ENCODE measurements at places on chromosomes 3 and 15.

DNA sequence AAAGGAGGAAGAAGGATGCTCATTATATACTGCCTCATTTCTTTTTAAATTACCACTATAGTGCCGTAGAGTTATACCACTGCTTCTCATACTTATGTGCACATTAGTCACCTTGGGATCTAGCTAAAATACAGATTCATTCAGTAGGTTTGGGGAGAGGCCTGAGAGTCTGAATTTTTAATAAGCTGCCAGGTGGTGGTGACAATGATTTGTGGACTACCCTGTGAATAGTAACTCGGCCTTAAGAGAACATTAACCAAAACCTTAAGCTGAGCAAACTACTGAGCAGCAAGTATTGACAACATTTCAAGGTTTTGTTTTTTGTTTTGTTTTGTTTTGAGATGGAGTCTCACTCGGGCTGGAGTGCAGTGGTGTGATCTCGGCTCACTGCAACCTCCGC is 19.8 kb downstream of the UBA5 start:
- DNase-seq: no peak

- DNase-seq: no peak
These were observed 771.1 kb upstream of the GRM7 start for GRCh38 chr3:6089780-6090179.

DNA sequence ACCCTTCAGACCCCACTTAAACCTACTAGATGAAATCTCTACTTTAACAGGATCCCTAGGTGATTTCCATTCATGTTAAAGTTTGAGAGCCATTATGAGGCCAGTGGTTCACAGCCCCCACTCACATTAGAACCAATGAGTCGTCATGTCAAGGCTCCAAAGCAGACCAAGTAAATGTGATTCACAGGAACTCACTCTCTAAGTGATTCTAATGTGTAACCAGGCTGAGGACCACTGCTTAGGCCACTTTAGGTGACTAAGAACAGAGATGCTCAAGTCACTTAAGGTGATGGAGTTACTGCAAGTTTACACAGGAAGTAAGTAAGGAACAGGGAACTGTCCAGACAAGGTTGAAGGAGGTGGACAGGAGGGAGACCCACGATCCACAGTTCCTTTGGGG is 7.7 kb downstream of the GALNT15 start:
- no peak for DNase-seq

GRCh38 chr3:38823186-38823585 is 7.2 kb upstream of the SCN10A start:
- DNase-seq: no peak

- no peak for DNase-seq
These were observed 103.1 kb downstream of the VGLL3 start for GRCh38 chr3:86887876-86888275.

- DNase-seq: no peak
These were observed 242.6 kb upstream of the AGTR1 start for GRCh38 chr3:148455098-148455497.

- no peak for DNase-seq
These were observed 6.9 kb downstream of the SERPINI2 start for GRCh38 chr3:167466966-167467365.

DNA sequence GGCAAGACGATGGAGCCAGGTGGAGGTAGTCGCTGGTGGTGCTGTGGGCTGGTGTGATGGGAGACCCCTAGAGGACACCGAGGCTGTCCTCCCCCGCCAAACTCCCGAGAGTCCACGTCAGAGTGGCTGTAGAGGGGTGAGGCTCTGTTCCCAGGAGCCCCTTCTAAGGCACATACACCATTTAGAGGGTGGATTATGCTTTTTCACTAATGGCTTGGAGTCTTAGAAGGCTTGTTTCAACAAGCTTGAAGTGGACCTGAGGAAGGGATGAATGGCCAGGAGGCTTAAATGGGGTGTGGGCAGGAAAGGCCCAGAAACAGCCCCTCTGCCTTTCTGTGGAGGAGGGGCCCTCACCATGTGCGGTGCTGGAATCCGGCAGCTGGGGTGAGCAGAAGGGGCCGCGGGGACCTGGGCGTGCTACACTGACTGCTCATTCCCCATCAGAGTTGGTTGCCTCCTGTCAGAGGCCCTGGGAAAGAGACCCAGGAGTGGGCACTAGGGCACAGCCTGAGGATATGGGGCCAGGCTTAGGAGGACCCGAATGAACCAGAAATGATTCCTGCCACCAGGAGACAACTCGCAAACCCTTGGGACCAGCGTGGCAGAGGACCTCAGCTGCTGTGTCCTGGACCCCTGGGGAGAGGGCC is 66.2 kb downstream of the FEM1B start:
- no peak for DNase-seq

DNA sequence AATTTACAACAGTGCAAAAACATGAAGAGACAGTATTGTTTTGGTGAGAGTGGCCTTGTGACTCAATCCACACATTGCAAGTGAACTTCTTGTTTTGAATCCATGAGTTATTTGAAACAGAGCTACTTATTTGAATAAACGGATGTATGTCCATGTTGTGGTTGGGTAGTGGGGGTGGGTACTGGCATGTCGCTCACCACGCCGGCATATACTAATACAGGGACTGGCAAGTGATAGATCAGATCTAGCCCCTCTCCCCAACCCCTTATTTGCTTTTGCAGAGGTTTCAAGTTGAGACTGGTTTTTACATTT is 83.8 kb downstream of the EDEM1 start:
- DNase-seq: no peak

DNA sequence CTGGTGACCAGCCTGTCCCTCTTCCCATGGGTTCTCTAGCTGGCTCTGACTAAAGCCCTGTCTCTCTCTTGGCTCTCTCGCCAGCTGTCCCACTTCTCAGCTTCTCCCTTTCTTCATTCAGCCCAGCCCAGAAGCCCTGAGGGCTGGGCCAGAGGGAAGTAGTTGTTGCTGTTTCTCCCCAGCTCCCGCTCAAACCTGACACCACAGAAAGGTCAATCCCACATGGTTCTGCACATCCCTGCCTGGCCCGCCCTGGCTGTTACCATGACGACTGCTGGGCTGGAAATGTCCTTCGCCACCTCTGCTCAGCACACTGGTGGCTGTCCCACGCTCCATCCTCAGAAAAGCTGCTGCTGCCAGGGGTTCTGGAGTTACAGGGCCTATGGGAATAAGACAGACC is 25.9 kb downstream of the CCDC32 start:
- DNase-seq: no peak

- no peak for DNase-seq
These were observed 2.9 kb upstream of the TMEM266 start for GRCh38 chr15:76056931-76057330.

DNA sequence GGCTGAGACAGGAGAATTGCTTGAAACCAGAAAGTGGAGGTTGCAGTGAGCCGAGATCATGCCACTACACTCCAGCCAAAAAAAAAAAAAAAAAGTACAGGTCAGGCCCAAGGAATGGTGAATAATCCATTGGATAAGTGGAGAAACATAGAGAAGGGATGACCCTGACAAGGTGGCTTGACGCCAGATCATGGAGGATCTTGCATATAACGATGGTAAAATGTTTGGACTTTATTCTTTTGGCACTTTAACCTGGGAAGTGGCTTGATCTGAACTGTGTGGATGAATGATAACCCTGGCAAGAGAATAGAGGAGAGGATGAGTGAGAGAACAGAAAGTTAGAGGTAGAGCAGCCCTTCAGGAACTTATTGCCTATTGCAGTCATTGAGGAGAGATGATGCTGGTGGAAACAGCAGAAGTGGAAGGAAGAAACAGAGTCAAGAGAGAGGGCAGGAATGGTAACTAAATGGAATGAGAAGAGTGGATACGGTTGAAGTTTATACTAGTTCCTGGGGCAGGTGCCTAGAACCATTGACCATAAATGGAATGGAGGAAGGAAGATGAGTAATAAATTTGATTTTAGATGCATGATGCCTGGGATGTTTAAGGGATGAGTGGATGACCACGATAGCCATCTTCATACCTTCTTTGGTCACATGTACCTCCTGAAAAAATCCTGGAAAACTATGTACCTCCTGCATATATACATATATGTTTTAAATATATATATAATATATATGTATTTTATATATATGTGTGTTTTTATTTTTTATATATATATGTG is 57.8 kb downstream of the BLM start:
- DNase-seq: no peak

- no peak for DNase-seq
These were observed 60.7 kb downstream of the TIMP4 start for GRCh38 chr3:12097971-12098370.

DNA sequence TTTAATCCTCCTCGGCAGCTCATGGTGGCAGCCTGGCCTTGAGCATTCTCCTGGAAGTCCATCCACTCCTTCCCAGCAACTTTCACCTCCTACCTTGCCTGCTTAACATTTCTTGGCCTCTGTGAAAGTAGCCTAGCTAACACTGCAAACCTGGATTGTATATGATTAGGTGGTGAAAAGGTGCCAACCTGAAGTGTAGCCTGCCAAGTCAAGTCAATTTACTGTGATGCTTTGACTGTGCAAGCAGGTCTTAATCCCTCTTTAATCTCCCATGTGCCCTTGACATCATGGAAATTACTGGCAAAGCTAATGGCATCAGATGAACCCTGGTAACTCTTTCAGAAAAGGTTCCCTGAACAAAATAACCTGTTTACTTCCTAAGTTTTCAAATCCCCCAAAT is 169.7 kb upstream of the NR2F2 start:
- no peak for DNase-seq

DNA sequence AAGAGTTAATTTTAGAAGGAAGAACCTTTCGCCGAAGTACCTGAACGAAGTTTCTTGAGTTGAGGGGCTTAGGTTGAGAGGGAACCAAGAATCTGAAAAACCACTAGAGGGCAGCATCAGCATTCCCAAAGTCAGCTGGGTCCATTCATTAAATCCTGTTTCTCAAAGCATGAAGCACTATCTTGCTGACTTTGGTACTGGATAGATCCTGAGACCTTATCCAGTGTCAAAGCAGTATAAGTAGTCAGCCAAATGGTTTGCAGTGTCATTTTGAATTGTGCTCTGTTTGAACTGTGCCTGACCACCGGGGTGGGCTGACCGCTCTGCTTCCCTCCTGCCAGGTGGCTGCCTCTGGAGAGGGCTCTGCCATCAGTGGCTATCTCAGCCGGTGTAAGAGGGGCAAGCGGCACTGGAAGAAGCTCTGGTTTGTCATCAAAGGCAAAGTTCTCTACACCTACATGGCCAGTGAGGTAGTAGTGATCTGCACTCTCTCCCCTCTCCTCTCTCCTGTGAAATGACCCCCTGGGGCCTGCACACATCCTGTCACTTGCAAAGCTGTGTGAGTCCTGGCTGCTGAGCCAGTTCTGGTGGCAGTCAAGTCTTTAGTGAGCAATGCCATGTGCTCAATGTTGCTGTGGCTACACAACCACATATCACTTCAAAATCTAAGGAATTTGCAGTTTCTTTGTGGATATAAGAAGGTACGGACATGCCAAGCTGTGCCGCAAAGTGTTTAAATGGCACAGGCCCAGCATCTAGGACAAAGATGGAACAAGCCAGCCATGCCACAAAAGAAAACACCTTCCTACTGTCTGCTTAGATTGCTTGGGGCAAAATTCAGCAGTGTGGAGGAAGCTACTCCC is 21.4 kb upstream of the NR2C2 start:
- peak; percentile 64 for DNase-seq

DNA sequence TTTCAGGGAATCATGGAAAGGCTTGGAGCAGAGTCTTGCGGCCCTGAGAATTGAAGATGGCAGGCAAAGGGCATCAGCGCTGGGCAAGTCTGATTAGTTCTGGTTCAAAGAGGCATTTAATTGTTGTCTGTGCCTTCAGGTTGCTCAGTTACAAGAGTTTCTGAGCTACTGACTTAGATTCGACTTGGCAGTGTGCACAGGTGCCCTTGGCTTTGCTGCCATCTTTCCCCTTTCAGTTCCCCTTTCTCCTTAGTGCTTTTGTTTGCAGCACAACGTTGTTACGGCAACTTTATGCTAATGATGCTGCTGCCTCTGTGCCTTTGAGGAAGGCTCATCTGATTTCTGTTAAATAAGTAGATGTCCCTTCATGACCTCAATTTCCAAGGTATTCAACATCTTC is 12.5 kb downstream of the P2RY14 start:
- peak; percentile 26 for DNase-seq

DNA sequence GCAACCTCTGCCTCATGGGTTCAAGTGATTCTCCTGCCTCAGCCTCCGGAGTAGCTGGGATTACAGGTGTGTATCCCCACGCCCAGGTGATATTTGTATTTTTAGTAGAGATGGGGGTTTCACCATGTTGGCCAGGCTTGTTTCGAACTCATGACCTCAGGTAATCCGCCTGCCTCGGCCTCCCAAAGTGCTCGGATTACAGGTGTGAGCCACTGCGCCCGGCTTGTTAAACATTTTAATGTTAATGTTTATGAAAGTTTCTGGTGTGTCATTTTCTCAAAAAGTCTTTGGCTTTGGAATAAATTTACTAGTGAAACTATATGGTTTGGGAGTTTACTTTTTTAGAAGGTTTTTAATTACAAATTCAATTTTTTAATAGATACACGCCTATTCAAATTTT is 698.8 kb downstream of the MECOM start:
- no peak for DNase-seq

DNA sequence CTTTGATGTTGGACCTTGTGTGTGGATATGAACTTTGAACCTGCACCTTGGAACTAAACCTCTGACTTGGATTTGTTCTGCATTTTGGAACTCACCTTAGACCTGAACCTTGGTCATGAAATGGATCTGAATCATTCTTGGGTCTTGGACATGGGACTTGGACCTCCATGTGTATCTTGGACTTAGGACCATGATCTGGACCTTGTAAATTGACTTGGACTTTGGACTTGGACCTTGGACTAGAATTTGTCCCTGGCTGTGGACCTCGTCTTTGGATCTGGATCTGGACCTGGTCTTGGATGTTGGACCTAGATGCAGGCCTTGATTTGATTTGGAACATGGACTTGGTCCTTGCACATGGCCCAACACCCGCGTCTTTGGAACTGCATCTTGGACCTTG is 45.4 kb downstream of the ZNF589 start:
- DNase-seq: no peak

DNA sequence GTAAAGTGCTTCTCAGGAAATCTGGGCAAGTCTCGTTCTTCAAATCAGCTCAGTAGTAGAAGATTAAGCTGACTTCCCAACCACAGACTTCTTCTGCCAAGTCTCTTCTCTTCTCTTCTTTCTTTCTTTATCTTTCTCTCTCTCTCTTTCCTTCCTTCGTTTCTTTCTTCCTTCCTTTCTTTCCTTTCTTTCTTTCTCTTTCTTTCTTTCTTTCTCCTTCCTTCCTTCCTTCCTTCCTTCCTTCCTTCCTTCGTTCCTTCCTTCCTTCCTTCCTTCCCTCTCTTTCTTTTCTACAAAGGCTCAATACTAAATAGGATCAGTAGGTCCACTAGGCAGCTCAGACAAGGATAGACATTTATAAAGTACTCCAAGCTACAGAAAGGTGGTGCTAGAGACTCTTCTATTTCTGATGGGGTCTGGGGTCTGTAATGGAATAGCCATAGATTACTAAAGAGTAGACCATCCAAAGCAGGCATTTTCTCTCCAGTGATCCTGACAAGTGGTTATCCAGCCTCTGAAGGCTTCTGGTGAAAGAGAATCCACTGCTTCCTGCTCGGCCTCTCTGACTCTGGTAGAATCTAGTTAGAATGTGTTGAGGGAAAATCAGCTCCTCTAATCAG is 100.8 kb downstream of the TPRG1 start:
- DNase-seq: peak; percentile 20

GRCh38 chr15:101437618-101438481 is 51.7 kb downstream of the PCSK6 start:
- DNase-seq: no peak

- no peak for DNase-seq
These were observed 61.7 kb downstream of the STRIT1 start for GRCh38 chr3:155231792-155232191.
